ENCODE measurements at places on chromosomes 5 and 9.

- no peak for DNase-seq
Measured at GRCh38 chr5:36734422-36734821, 128.0 kb downstream of the SLC1A3 start.

DNA sequence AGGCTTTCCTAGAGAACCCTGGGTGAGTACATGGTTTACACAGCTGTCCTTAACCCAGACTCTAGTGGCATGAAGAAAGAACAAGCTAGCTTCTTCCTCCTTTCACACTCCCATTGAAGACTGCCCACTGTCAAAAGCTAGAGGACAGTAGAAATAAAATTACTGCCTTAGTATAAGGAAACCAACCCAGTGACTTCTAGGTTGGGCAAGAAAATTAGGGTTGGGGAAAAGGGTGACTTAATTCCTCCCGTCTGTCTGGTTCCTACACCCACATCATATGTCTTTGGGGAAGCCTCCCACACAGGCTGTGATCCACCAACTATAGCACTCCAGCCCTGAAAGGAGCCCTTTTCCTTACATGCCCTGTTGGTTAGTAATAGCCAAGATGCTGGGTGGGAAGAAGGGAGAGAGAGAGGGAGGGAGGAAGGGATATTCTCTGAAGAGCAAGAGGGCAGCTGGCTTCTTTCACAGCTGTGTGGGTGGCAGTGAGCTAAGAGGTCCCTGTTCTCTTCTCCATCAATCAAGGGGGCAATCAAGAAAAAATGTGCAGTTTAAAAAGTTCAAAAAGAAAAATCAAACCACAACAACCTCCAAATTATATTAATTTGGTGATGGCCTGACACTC lies 21.7 kb downstream of the HBEGF start:
- no peak for DNase-seq

DNA sequence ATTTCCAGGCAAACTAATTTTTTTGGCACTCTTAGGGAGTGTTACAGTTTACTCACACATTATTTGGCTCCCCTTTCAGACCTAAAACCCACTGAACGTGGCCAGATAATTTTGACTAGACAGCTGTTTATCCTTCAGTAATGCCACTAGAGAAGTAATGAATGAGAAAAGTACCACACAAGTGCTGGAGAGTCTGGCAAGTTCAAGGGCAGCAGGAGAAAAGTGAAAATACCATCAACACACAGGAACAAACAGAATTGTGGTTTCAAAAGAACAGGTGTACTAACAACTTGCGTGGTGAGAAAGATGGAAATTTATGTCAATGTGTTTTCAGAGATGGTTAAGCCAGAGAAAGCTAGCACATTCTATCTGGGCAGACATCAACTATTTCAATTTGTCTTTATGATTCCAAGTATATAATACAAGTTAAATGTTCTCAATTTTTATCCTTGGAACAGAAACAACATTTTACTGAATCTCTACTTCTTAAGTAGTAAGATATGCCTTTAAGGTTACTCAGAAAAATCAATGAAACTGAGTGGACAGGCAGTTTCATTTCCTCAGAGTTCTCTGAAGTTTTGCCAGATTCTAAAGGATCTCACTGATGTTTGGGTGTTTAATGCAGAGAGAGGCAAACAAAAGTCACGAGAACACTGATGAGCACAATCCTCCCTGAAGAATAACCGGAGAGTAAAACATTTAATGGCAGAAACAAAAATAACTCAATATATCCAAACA lies 91.0 kb downstream of the ARSB start:
- no peak for DNase-seq

GRCh38 chr9:131402073-131402472 lies 8.2 kb downstream of the PRRC2B start:
- DNase-seq: no peak

GRCh38 chr5:178196281-178196812 lies 8.0 kb upstream of the HNRNPAB start:
- DNase-seq: no peak

- DNase-seq: no peak
Measured at GRCh38 chr5:172224996-172225395, 31.0 kb downstream of the EFCAB9 start.

- DNase-seq: no peak
Measured at GRCh38 chr9:108551030-108551841, 304.6 kb downstream of the ACTL7B start.

- no peak for DNase-seq
Measured at GRCh38 chr5:79484731-79485130, 29.2 kb downstream of the HOMER1 start.

GRCh38 chr5:111699976-111700375 lies 57.0 kb downstream of the NREP start:
- DNase-seq: peak; percentile 58

DNA sequence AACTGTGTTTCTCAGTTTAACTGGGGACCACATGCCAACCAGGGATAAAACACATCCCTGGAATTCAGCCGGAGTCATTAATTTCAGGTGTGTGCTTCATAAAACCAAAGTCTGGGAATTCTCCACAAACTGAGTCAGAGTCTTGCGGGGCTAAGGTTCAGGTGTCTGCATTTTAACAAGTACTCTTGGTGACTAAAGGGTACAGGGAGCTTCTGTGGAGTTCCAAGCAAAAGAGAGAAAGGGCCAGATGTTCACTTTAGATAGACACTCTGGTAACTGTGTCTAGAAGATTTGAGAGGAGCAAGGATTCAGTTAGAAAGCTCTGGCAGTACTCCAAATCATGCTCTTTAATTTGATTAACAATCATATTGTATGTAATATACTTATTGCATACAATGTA lies 4.0 kb downstream of the NADK2 start:
- DNase-seq: no peak

DNA sequence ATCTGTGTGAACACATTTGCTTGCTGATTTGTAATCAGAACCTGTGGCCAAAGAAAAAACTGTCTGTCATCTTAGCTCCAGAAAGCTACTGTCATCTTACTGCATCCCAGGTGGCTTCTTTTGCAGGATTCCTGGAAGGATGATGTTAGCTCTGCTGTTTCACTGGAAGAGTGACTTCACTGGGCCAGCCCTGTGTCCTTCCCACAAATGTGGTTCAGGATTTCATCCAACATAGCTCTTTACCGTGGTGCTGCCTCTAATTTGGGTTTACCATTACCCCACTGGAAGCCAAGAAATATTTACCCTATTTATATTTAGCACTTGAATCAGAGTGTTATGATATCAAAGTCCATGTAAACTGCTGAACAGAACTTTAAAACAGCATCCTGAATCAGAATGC lies 501.0 kb downstream of the GADD45G start:
- no peak for DNase-seq

DNA sequence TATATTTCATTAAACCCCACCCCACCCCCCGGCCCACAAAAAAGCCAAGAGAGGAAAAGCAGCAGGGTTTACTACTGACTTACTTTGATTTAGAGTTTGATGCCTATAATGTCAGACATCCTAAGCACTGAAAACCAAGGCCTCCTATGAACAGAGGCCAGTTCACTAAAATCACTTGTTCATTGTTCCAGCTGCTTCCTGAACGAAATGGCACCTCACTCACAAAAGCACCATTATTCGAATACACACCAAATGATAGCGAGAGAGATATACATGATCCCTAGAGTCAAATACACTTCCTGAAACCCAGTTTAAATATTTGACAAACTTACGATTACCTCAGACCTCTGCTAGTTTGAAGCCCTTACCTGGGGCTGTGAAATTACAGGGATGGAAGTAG lies 66.6 kb downstream of the LPAR1 start:
- DNase-seq: no peak

DNA sequence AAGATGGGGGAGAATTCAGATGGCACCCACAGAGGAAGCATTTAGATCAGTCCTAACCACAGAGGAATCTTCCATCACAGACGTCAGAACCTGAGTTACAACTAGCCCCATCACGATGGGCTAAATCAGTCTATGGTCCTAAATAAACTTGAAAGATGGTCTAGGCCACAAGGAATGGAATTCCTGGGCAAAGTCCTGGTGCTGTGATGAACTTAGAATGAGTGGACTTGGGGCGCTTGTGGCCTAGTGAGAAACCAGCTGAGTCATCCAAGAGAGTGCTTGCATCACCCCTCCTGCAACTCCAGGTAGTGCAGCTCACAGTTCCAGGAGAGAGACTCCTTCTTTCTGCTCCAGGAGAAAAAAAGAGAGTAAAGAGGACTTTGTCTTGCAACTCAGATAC lies 722.9 kb upstream of the RGMB start:
- DNase-seq: no peak

- no peak for DNase-seq
Measured at GRCh38 chr9:70802758-70803436, 318.5 kb downstream of the TRPM3 start.

- no peak for DNase-seq
Measured at GRCh38 chr5:32508806-32509805, 64.6 kb upstream of the ZFR start.

DNA sequence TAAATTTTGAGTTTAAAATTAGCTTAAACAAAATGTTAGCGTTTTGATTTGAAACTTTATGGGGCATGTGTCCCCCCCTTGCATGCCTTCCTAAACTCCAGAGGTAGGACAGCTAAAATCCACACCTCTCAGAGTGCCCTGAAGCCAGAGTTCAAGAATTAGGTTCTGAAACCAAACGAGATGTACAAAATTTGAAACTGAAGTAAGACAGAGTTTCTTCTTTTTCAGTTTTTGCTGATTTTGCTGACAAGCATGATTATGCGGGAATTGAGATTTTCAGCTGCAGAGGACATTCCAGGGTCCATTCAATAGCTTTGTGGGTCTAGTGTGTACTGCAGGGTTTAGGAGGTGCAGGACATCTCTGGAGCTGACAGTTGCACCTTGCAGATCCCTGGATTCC lies 17.1 kb upstream of the LOX start:
- DNase-seq: no peak

DNA sequence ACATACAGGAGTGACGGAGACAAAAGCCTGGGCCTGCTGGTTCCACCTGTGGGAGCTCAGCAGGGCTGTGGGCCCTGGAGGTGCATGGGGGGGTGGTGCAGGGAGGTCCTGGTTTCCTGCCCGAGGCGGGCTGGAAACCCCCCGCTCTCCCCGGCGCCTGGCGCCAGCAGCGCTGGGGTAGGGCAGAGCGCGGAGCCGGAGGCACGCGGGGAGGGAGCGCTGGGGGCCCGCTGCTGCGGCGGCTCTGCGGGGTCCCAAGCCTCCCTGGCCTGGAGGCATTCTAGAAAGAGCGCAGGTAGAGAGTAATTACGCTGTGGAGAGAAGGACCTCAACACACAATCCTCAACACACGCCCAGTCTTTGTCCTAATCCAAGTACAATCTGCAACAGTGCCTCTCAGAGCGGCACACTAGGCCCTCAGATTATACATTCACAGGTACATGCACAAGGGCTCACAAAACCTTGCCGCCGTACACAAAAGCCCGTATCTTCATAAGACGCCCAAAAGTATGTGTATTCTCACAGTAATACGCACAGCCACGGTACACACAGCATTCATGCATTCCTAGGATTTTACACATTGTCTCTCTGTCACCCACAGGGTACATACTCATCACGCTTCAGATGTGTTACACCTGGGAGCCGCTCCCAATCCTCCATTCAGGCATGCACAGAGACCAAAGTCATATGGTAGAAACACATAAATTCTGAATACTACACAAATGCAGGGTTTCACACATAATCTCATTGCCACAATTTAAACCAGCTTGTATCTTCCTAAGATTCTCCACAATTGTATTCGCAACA lies 2.1 kb upstream of the HAND1 start:
- no peak for DNase-seq

DNA sequence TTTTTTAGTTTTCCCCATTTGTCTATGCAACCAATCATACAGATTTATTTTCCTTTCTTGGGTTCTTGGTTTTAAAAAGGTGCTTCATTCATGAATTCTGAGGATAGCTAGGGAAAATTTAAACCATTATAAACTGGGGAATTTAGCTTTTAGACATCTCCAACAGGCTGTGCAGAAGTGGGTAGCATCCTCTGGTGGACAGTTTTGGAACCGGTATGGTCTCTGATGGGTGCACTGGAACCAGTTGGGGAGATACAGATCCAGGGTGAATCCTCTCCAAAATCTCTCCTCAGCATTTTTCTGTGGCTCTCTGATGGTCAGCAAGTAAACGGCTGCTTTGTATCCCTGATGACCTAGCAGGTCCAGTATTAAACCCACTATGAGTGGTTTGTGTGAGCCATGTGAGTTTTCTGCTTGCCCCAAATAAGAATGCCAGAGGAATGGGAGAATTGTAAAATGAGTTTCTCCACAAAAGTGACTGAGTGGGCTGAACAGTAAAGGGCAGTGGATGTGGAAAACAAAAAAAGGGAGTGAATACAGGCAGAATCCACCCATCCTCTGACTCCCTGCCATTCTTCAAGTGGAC lies 9.1 kb upstream of the DNAJC25 start:
- no peak for DNase-seq

DNA sequence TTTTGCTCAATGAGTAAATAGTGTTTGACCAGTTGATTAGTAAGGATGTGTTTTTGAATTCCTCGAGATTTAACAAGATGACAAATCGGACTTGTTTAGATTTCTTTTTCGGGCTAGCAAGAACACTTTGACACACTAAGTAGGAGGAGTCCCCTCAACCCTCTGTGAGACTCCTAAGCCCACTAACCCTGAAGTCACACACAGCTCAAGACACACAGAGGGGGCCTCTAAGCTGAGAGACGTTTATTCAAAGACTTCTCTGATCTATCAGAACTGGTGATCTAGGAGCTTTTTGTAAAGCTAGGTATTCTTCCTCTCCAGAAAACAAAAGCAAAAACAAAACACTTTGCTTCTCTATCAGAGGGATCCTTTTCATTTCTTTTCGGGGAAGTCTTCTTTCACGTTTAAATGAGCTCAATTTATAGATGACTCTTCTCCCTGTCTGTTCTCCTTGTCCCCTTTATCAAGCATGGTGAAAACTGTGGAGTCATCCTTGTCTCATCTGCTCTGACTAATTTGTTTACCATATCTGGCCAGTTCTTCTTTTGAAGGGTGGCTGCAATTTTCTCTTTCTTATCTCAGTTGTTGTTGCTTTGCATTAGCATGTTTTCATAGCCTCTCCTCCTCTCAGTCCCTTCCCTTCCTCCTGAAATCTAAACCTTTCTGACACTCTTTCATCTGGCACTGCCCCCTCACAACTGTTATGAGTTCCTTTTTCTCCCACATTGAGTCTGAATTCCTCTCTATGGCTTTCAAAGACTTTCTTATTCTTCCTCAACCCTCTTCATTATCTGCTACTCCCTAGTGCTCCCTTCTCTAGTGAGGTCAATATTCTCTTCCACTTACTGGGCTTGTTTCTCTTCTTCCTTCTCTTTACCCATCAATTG lies 68.5 kb upstream of the RAI14 start:
- no peak for DNase-seq

- no peak for DNase-seq
Measured at GRCh38 chr5:111948092-111948841, 191.3 kb upstream of the NREP start.

DNA sequence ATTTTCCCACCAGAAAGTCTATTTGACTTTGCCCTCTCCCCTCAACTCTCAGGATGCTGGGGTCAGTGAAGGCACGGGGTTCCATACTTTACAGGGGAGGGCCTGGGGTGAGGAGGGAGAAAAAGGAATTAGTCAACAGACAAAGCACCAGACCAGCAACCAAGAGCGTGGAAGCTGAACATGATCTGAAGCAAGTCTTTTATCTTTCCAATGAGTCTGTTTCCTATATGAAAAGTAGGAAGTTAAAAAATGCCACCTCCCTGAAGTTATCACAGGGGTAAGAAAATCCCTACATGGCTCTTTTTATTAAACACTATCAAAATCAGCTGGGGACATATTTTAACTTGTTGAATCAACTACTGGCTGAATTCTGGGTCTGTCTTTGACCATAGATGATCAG lies 337.0 kb downstream of the TRPM3 start:
- DNase-seq: no peak

- DNase-seq: no peak
Measured at GRCh38 chr5:74098941-74099340, 472.9 kb downstream of the ARHGEF28 start.

GRCh38 chr5:173786286-173787187 lies 101.6 kb upstream of the CPEB4 start:
- no peak for DNase-seq

Measured in pancreas (tissue), 10 donors.